ENCODE measurements at places on chromosomes 7 and 10. TPM values are rescaled to one million over a fixed set of nuclear protein-coding genes. Genes with fewer than 3 reads are reported as not detected.

Gene ADCK2
- 14.9 TPM for total RNA-seq

Gene PLPP4
- total RNA-seq: not detected

Gene CALML3
- not detected for total RNA-seq

Gene POLR2J2
- 5.8 TPM for total RNA-seq

Gene STEAP1B
- total RNA-seq: 9.5 TPM

Gene SFTPA1
- not detected for total RNA-seq

Gene MLXIPL
- total RNA-seq: 1.1 TPM

Gene CHST15
- 1.3 TPM for total RNA-seq

Gene GBX1
- total RNA-seq: 2.4 TPM

- H3K36me3 ChIP-seq: peaks cover 5% of the 10 kb centered on the region
- H3K27ac ChIP-seq: no peak within 1 kb of the TSS
- H3K4me3 ChIP-seq: no peak within 1 kb of the TSS
- no peaks in the 10 kb centered on the region for H3K27me3 ChIP-seq
Measured at GRCh38 chr7:90469554-90469953, at the start of gene PTTG1IP2. PTTG1IP2 (plus strand) TSS chr7:90469639; CDS start chr7:90469787, 148 bp downstream.

- DNase-seq: no peak
- no peaks in the 10 kb centered on the region for H3K4me1 ChIP-seq
- no peak overlapping the region for H3K4me3 ChIP-seq
- H3K27me3 ChIP-seq: no peaks in the 10 kb centered on the region
Measured at GRCh38 chr10:61096056-61096455, 152.1 kb upstream of the RHOBTB1 start.

- no peaks in the 10 kb centered on the region for H3K36me3 ChIP-seq
- H3K27ac ChIP-seq: no peak overlapping the region
- H3K27me3 ChIP-seq: no peaks in the 10 kb centered on the region
- no peak overlapping the region for H3K4me3 ChIP-seq
Measured at GRCh38 chr7:87287738-87288341, 57.6 kb upstream of the CROT start.

- H3K27me3 ChIP-seq: no peaks in the 10 kb centered on the region
- H3K36me3 ChIP-seq: no peaks in the 10 kb centered on the region
- DNase-seq: no peak
- peaks cover 5% of the 10 kb centered on the region for H3K4me1 ChIP-seq
Measured at GRCh38 chr10:93039721-93040120, 20.9 kb upstream of the CYP26C1 start.

GRCh38 chr7:109101332-109101731 lies 531.7 kb downstream of the DNAJB9 start:
- no peak for DNase-seq
- no peak overlapping the region for H3K4me3 ChIP-seq
- H3K4me1 ChIP-seq: no peaks in the 10 kb centered on the region
- no peaks in the 10 kb centered on the region for H3K27me3 ChIP-seq
- H3K36me3 ChIP-seq: no peaks in the 10 kb centered on the region
- H3K27ac ChIP-seq: no peak overlapping the region

GRCh38 chr10:61836888-61837754 lies 64.4 kb upstream of the ARID5B start:
- H3K4me3 ChIP-seq: no peak overlapping the region
- DNase-seq: no peak

- H3K4me3 ChIP-seq: no peak overlapping the region
- peaks cover 18% of the 10 kb centered on the region for H3K4me1 ChIP-seq
- no peaks in the 10 kb centered on the region for H3K36me3 ChIP-seq
- no peak overlapping the region for H3K27ac ChIP-seq
- no peak for DNase-seq
Measured at GRCh38 chr7:30915751-30916150, 4.1 kb downstream of the AQP1 start.

- DNase-seq: no peak
- H3K36me3 ChIP-seq: peaks cover 3% of the 10 kb centered on the region
- peak overlapping the region; percentile 70 for H3K4me3 ChIP-seq
- peaks cover 41% of the 10 kb centered on the region for H3K27me3 ChIP-seq
- H3K4me1 ChIP-seq: peaks cover 58% of the 10 kb centered on the region
Measured at GRCh38 chr7:70582927-70583895, 548.7 kb upstream of the GALNT17 start.

DNA sequence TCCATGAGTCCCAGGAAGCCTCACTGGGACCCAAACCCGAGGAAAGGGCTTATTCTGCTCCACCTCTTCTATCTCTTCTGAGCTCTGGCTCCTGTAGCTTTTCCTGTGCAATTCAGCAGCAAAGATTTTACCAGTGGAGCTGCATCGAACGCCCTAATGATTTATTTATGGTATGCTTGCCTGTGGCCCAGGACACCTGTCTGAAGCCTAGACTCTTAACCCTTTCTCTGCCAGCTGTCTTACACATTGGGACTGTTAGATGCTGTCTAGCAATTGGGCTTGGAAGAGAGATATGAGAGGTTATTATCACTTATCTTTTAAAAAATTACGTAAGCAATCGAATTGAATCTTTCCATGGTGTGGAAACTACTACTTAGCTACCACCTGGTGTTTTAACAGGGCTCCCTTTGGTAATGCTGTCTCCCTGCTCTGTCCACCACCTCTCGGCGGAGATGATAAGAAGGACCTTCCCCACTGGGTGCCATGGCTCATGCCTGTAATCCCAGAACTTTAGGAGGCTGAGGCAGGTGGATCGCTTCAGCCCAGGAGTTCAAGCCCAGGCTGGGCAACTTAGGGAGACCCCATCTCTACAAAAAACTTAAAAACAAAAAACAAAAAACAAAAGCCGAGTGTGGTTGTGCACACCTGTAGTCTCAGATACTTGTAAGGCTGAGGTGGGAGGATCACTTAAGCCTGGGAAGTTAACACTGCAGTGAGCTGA lies 8.8 kb downstream of the ACSL5 start:
- DNase-seq: no peak
- no peaks in the 10 kb centered on the region for H3K36me3 ChIP-seq
- no peaks in the 10 kb centered on the region for H3K27me3 ChIP-seq
- H3K4me3 ChIP-seq: no peak overlapping the region

- H3K4me1 ChIP-seq: no peaks in the 10 kb centered on the region
- no peaks in the 10 kb centered on the region for H3K27me3 ChIP-seq
- H3K27ac ChIP-seq: no peak overlapping the region
- DNase-seq: no peak
- no peaks in the 10 kb centered on the region for H3K36me3 ChIP-seq
Measured at GRCh38 chr7:2253021-2253420, 11.0 kb downstream of the NUDT1 start.

DNA sequence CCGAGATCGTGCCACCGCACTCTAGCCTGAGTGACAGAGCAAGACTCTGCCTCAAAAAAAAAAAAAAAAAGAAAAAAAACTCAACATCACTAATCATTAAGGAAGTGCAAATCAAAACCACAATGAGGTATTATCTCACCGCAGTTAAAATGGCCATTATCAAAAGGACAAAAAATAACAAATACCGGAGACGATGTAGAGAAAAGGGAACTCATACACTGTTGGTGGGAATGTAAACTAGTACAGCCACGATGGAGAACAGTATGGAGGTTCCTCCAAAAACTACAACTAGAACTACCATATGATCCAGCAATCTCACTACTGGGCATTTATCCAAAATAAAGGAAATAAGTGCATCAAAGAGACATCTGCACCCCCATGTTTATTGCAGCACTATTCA lies 24.3 kb downstream of the GRK5 start:
- H3K4me1 ChIP-seq: peaks cover 11% of the 10 kb centered on the region
- H3K4me3 ChIP-seq: no peak overlapping the region
- no peaks in the 10 kb centered on the region for H3K27me3 ChIP-seq
- peaks cover 10% of the 10 kb centered on the region for H3K36me3 ChIP-seq
- no peak overlapping the region for H3K27ac ChIP-seq

DNA sequence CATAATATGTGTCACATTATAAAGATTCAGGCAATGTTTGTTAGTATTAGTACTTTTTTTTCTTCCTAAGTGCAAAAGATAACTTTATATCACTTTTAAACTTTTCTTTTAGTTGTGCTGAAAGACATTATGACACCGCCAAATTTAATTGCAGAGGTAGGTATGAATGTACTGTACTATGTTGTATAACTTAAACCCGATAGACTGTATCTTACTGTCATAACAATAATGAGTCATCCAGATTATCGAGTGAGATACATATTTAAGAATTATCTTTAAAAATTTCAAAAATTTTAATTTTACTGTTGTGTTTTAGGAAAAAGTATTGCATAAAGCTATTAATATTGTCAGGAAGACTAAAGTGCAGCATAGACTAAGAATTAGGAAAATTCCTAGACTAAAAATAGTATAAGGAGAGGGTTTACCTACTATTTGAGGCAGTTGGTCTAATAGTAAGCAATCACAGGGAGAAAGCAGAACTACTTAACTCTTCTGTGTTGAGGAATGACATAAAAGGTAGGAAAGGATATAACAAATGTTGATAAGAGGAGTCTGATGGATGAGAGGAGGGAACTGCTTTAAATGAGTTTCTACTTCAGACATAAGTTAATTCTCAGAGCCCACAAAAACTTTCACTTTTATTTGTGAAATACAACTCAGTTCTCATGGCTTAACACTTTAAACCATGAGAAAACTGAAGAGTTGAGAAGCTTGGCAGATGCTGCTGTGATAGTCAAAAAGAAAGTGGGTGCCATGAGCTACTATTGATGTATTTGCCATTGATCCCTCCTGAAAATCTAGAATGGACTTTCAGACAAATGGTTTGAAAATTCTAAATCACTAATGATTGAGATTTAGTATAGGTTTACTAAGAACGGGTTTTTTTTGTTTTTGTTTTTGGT lies 67.8 kb downstream of the PTEN start:
- DNase-seq: no peak
- H3K4me3 ChIP-seq: no peak overlapping the region
- no peaks in the 10 kb centered on the region for H3K27me3 ChIP-seq
- H3K27ac ChIP-seq: no peak overlapping the region
- H3K4me1 ChIP-seq: peaks cover 14% of the 10 kb centered on the region
- H3K36me3 ChIP-seq: peaks cover 15% of the 10 kb centered on the region

DNA sequence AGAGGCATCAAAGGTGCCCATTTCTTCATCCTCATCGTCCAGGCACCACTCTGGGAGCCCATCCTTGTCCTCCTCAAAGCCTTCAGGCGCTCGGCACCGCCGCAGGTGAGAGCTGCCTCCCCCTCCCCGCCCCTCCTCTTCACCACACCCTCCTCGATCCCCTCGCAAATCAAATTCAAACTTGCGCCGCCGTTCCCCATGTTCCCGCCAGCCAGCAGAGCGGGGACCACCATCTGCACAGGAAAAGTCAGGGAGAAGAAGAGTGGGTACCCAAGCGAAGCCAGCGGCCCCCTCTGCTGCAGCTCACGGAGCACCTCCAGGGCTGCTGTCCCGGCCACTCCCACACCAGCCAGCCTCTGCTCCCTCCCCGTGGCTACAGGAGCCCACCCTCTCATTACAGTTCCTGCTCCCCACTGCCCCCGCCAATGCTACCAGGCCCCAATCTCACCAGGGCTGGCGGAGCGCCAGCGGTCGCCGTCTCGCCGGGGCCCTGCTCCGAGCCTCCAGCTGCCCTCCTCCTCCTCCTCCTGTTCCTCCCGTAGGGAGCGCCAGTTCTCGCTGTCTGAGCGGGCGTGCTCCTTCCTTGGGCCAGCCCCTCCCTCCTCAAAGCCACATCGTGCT lies 7.7 kb downstream of the GIGYF1 start:
- no peaks in the 10 kb centered on the region for H3K4me1 ChIP-seq
- no peak overlapping the region for H3K4me3 ChIP-seq
- H3K27me3 ChIP-seq: no peaks in the 10 kb centered on the region
- DNase-seq: no peak
- no peaks in the 10 kb centered on the region for H3K36me3 ChIP-seq

- H3K4me3 ChIP-seq: no peak overlapping the region
- H3K4me1 ChIP-seq: no peaks in the 10 kb centered on the region
- peaks cover 5% of the 10 kb centered on the region for H3K36me3 ChIP-seq
- H3K27ac ChIP-seq: no peak overlapping the region
- no peak for DNase-seq
Measured at GRCh38 chr10:4136121-4136520, 351.1 kb upstream of the KLF6 start.

- H3K27ac ChIP-seq: no peak overlapping the region
- no peaks in the 10 kb centered on the region for H3K4me1 ChIP-seq
- H3K36me3 ChIP-seq: no peaks in the 10 kb centered on the region
Measured at GRCh38 chr7:96973986-96974385, 31.4 kb upstream of the DLX6 start.

DNA sequence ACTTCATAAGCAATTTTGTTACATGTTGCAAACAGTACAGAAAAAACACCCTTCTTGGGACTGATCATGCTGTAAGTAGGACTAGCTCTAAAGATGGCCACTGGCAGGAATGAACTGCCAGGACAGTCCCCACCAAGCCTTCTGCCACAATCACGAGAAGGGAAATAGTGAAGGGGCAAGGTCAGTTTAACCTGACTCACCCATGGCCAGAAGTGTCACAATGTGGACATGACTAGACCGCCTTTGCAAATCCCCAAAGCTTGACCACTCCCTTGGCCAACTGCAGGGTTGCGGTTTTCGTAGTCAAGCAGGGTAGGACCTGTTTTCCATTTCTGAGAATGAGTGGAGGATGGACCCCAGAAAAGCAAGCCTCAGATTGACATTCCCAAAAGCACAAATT lies 19.4 kb upstream of the FRAT2 start:
- DNase-seq: no peak
- H3K27ac ChIP-seq: no peak overlapping the region
- no peaks in the 10 kb centered on the region for H3K27me3 ChIP-seq
- H3K36me3 ChIP-seq: peaks cover 2% of the 10 kb centered on the region
- H3K4me3 ChIP-seq: no peak overlapping the region
